Endothelial cell (in vitro differentiated cells): ENCODE measurements at places on chromosomes 11 and 22.

DNA sequence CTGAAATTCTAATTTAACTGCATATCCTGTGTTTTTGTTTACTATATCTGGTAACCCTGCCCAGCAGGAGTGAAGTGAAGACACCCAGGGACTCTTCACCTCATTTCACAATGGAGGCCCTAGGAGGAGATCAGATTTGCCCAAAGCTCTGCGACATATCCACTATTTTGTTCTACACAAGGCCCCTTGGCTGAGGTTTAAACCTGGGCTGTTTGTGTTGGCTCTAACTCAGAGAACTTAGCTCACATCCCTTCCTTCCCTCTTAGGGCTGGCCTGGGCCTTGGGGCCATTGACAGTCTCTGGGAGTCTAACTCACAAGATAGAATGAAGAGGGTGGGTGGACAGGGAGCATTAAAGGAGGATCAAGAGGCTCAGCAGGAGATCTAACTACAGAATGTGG lies 8.2 kb upstream of the PLA2G3 start:
- DNase-seq: no peak

GRCh38 chr11:76266286-76267100 lies 60.2 kb upstream of the WNT11 start:
- no peak for DNase-seq

GRCh38 chr11:64388894-64389293 lies 29.9 kb downstream of the RPS6KA4 start:
- DNase-seq: no peak

GRCh38 chr22:47131632-47132427 lies 369.4 kb downstream of the TBC1D22A start:
- DNase-seq: no peak

DNA sequence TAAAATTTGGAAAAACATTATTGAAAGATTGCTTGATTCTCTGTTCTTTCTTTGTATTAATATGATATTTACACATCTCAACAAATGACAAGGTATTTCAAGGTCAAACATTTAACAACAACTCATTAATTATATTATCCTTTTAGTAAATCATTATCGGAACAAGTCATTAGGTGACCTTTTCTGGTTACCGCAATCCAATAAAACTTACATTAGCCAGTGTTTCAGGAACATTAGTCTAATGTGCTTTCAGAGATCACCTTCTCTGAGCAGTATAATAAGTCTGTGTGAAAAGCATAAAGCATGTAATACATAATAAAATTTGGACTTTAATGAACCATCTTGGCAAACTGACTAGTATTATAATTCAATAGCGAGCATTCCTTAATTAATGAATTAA lies 1466.4 kb downstream of the FAM181B start:
- DNase-seq: no peak

DNA sequence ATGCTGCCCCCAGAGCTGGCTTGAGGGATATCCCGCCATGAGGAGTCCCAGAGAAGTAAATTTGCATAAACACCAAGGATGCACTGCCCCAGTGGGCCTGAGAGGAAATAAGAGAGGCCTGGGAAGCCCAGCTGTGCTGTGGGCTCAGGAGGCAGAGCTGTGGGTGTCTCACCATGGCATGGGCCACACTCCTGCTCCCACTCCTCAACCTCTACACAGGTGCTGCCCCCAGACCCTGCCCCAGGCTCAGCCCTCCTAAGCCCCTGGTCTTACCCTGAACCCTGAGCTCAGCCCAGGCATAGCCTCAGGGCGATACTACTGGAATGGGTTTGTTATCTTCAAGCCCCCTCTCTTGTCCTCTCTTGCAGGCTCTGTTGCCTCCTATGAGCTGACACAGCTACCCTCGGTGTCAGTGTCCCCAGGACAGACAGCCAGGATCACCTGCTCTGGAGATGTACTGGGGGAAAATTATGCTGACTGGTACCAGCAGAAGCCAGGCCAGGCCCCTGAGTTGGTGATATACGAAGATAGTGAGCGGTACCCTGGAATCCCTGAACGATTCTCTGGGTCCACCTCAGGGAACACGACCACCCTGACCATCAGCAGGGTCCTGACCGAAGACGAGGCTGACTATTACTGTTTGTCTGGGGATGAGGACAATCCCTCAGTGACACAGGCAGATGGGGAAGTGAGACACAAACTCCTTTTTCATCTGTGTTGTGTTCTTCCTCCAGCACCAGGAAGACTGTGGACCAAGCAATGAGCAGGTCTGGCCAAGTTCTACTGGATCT lies 59.9 kb downstream of the GGTLC2 start:
- no peak for DNase-seq

GRCh38 chr22:31830721-31831070 lies 76.9 kb downstream of the DEPDC5 start:
- DNase-seq: no peak

DNA sequence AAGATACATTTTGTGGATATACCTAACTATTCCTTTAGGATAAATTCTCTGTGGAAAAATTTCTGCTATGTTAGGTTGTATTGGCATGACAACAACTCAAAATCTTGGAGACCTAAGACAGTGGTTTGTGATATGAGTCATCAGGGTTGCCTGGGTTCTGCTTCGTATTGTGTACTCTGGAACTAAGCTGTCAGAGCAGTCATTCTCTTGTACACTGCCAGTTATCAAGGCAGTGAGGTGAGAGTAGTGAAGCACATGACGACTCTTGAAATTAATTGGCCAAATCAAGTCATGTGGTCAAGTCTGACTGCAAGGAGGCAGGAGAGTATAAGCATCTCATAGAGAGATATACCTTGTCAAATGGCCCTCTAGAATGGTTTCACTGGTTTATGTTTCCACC lies 104.4 kb downstream of the FANCF start:
- DNase-seq: no peak

- DNase-seq: no peak
These were observed 42.3 kb downstream of the SYTL2 start for GRCh38 chr11:85768473-85769146.

GRCh38 chr22:33842421-33843094 lies 77.7 kb downstream of the LARGE1 start:
- no peak for DNase-seq

- no peak for DNase-seq
These were observed 2.7 kb upstream of the PLXNB2 start for GRCh38 chr22:50310031-50310722.

DNA sequence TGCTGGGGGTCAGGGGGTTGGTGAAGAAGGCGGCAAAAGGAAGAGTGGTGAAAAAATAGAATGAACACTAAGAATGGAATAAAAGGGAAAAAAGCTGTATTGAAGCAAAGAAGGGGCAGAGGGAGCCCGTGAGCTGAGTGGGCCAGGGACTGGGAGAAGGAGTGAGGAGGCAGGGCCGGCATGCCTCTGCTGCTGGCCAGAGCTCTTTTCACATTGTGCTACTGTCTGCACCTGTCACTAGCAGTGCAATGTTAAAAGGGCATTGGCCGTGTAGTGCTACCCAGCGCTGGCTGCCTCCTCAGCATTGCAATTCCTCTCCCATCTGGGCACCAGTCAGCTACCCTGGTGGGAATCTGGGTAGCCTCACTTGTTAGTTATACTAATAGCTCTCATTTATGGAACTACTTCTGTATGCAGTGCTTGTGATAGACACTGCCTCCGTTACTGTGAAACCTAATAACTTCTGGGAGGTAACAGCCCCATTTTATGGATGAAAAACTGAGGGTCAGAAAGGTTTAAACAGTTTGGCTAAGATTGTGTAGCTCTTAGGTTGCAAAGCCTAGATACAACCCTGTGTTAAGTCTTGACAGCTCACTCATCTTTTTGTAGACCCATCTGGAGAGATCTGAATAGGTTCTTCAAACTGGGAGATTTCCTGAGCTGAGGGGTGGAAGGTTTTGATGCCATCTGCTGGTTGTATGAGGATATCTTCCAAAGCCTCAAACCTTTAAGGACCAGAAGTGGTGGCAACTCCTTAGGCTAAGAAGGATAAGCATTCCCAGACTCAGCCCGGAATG lies 8.5 kb downstream of the YPEL4 start:
- DNase-seq: no peak

GRCh38 chr11:110878513-110878912 lies 166.3 kb upstream of the ARHGAP20 start:
- no peak for DNase-seq

- peak; percentile 32 for DNase-seq
These were observed 323 bp upstream of the PANX1 start for GRCh38 chr11:94128291-94128745.

DNA sequence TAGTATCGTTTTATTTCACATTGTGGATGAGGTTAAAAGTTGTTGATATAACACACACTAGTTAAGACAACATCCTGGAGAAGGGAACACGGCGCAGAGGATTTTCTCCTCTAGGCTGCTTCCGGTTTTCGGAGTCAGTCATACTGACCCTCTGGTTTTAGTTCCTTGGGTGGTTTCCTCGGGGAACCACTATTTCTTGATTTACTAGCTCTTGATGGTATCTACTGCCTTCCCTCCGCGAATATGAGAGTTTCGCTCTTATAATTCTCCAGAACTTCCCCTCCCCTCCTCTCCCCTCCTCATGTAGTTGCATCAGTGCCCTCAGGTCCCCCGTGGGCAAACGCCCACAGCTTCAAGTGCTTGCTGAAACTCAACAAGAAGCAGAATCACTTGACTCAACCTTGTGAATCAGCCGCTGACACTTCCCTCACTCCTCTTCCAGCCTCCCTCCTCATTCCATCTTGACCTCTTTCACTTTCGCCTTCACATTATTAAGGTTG lies 15.9 kb upstream of the APOBEC3A start:
- no peak for DNase-seq

DNA sequence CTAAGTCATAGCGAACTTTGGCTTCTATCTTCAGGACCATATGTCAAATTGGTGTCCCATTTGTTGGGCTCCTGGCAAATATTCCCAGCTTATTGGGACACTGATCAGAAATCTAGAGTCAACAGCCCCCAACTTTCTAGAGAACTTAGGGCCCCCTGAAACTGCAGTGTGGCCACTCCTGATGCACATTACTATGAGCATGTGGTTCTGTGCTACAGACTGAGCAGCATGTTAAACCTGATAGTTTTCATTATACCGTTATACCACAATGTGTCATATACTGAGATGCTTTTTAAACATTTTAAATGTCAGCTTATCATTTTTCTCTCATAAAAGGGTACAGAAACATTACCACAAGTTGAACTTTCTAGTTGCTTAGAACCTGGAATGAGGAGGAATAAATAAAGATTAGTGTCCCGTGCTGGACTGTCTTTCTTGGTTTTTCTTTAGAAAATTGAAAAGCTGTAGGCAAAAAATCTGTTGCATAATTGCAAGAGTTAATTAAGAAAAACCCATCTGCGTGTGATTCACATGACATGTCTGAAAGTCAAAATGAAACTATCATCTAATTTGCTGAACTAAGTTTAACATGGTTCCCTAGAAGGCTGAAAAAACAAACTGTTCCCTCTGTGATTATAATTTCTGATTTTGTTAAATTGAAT lies 16.4 kb upstream of the CTSC start:
- DNase-seq: no peak

DNA sequence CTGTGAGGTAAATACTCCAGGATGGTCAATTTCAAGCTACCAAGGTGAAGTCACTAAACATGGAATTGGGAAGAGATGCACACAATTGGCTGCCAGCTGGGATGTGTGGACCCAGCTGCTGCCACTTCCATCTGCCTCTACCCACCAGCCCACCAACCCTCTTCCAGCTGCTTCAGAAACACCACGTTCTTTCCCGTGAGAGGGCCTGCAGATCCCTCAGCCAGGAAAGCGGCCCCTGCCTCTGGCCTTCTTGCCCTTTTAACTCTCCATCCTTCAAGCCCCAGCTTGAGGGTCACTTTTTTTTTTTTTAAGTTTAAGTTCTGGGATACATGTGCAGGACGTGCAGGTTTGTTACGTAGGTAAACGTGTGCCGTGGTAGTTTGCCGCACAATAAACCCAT lies 20.0 kb downstream of the PRG3 start:
- DNase-seq: no peak

DNA sequence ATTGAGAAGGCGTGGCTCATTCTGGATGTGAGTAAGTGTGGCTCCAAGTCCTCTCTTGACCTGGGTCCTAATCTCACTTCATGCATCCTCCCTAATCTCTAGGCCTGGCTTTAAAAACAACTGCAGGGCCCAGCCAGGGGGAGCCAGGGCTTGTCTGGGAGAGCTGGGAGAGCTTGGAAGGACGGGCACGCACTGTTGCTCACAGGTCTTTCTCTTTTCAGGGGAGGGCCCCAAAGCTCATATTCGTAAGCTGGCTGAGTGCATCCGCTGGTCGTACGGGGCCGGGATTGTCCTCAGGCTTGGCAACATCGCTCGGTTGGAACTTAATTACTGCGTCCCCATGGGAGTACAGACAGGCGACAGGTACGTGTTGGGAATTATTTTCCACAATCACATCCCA lies 34.1 kb upstream of the PARVB start:
- no peak for DNase-seq

DNA sequence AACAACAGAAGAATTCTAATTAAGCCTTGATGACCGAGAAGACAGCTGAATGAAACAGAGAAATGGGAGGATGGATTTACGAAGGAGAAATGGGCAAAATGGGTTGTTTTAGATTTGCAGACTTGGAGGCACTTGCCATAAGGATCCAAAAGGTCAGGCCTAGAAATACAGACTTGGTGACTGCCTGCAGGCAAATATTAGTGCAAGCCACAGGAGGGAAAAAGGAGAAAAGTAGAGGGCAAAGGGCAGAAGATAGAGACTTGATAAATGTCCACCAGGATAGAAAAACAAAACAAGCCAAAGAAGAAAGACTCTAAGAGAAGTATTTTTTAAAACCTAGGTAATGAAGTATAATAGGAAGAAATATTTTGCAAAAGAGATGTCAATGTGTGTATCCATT lies 13.1 kb downstream of the CCDC34 start:
- no peak for DNase-seq

DNA sequence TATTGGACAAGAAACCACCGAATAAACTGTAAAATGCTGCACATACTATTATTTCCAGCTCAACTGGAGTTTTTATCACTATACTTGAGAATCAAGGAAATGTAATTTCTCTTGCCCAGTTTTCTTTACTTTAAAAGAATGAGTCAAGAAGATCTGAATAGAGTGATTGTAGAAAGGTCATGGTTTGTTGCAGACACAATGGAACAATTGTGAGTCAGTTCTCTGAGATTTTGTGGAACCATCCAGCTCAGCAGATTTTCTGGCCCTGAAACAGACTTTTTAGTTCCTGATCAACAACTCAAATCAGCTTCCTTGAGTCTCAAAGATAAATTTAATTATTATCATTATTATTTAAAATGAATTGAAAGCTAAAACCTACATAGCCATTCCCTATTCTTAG lies 1.3 kb downstream of the TCN1 start:
- no peak for DNase-seq

GRCh38 chr22:33357981-33358399 lies 299.8 kb upstream of the SYN3 start:
- no peak for DNase-seq

DNA sequence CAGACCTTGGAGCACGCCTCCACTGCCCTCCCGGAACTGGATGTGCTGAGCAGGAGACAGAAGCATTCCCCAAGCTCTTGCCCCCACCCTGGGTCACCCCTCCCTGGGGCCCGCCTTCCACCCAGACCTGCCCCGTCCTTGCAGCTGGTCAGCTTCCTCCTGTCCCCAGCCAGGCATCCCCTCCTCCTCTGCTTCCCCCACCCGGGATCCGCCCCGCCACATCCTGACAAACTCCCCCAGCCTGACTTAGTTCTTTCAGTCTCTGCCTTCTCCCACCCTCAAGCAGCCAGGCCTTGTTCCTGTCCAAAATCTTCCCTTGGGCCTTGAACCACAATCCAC lies 1.1 kb upstream of the PLXNB2 start:
- peak; percentile 48 for DNase-seq
